ENCODE measurements at places on chromosomes 3 and 15.

- no peak for DNase-seq
Observed at GRCh38 chr15:55834331-55834730, 91.4 kb upstream of the PRTG start.

GRCh38 chr15:90594301-90594738 lies 64.6 kb downstream of the CRTC3 start:
- peak; percentile 84 for DNase-seq

- no peak for DNase-seq
Observed at GRCh38 chr3:4739289-4740236, 239.7 kb upstream of the BHLHE40 start.

GRCh38 chr3:37456270-37456708 lies 281.9 kb upstream of the LRRFIP2 start:
- DNase-seq, result no peak

All from CD4-positive, alpha-beta T cell treated with Interleukin-1 beta for 1 hour (primary cell).